ENCODE measurements at places on chromosomes 6 and 20.

DNA sequence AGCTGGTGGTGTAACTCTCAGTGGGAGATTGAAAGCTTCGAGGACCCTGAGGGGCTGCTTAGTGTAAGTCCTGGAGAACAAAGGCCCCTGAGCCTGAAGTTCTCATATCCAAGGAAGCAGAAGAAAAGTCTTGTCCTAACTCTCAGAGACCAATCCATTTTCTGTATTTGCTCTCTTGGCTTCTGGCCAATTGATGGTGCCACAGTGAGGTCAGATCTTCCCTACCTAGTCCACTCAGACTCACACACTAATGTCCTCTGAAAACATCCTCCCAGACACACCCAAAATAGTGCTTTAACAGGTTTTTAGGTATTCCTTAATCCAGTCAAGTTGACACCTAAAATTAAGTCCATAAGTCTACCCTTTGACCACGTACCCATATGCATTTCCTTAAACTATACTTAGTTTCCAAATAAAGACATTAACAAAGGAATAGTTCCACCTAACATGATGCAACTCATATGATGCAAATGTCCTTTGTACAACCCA is 29.4 kb downstream of the ZNF292 start:
- DNase-seq, result no peak

- DNase-seq, result no peak
These were observed 65.2 kb downstream of the RIPOR3 start for GRCh38 chr20:50625986-50626677.

DNA sequence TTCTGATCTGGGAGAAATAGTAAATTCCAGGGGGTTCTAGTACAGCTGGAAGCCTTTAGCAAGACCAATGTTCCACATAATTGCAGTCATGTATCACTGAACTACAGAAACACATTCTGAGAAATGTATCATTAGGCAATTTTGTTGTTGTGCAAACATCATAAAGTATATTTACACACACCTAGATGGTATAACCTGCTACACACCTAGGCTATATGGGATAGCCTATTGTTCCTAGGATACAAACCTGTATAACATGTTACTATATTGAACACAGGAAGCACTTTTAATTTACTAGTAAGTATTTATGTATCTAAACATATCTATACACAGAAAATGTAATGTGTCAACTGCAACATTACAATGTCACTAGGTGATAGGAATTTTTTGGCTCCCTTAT is 525.9 kb upstream of the NRSN1 start:
- DNase-seq, result no peak

GRCh38 chr20:62143957-62144825 is 622 bp downstream of the SS18L1 start:
- peak; percentile 51 for DNase-seq

GRCh38 chr6:79077715-79078074 is 359 bp downstream of the PHIP start:
- DNase-seq, result peak; percentile 69

GRCh38 chr6:169852504-169853195 is 101.2 kb downstream of the ERMARD start:
- DNase-seq, result no peak

DNA sequence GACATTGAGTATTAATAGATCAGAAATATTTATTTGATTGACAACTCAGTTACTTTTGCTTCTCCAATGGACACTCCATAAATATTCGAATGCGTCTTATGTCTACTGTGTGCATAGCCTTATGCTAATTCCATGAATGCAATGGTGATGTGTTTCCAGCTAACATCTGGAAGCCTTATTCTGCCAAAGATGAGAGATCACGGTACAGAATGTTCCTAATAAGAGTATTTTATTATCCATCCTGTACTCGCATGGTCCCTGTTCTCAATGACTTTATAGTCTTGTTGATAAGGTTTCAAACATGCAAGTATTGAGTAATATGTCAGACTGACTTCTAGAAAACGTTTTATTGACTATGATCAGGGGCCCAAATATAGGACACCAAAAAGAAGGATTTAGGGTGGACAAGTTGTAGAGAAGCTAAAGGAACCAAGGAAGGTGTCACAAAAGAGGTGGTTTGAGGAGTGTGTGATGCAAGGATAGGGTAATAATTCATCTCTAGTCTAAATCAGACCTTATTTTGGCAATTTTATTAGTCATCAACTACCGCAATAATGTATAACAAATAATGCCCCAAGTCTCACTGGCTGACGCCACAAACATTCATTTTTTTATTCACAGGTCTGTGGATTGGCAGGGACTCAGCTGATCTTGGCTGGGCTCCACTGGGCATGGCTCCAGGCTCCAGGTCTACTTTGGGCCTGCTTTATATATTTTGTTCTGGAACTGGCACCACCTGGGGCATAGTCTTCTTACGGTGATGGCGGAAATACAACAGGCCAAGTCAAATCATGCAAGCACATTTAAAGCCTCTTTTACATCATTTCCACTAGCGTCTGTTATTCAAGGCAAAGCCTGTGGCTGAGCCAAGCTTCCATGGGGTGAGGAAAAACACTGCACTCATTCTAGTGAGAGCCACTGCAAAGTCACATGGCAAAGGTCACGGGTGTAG is 24.5 kb upstream of the CD83 start:
- no peak for DNase-seq

- DNase-seq, result peak; percentile 83
These were observed 11.7 kb downstream of the UST start for GRCh38 chr6:148758492-148758891.

DNA sequence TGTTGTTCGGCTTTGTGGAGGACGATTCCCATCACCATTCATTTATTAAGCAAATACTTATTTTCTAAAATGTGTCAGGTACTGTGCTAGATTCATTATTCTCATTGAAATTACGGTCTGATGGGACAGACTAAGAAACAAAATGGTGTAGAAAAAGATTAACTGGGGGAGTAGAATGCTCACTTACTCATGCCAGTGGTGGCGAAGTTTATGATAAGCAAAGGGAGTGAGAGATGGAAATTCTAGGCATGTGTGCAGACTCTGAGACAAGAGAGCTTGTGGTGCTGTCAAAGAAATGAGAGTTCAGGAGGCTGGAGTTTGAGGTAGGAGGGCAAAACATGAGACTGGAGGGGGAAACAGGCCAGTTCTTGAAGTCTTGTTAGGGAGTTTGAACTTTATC is 896 bp downstream of the RPP21 start:
- DNase-seq, result no peak

DNA sequence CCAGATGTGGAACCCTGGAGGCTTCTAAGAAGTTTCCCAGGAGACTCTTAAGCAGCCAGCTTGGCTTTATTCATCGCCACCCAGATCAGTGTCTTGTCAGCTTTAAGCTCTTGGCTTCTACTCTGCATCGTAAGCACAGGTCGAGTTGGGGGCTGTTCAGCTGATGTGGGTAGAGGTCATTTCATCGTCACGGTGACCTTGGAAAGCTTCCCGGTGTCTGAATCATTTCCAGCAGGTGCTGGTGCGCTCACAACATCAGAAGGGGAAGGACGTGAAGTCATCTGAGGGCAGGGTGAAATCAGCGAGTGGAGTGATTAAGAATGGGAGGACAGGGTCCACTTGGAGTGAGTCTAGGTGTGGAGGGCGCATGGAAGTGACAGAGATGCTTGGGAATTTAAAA is 112.6 kb downstream of the SASH1 start:
- no peak for DNase-seq

DNA sequence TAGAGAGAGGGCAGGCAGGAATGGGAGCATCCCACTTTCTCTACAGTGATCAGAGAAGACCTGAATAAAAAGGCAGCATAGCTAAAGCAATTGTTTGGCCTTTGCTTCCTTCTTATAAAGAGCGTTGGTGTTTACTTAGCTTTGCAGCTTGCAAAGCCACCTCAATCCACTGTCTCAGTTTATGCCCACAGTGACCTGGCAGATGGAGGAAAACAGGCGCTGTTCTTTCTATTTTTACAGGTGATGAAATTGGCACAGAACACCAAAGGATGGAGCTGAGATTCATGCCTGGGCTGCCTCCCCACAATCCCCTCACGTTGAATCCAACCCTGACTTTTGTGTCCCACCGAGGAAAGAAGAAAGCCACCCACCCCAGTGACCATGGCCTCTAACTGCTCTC is 130.5 kb downstream of the TTLL2 start:
- no peak for DNase-seq

DNA sequence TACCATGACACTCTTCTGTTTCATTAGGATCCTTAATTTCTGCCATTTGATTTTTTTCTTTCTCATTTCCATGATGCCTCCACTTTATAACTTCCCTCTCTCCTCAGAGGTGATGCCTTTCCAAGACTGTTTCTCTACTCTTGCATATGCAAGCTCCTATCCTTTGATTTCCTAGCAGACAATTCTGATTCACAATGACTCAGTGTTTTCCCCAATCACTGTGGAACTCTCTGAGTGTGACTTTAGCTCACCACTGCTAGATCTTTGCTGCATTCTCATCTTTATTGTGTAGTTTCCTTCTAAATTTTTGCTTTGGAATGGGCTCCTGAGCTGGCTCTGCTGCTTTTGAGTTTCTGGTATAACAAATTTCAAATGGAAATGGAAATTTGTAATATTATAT is 184.9 kb downstream of the TINAG start:
- DNase-seq, result no peak

DNA sequence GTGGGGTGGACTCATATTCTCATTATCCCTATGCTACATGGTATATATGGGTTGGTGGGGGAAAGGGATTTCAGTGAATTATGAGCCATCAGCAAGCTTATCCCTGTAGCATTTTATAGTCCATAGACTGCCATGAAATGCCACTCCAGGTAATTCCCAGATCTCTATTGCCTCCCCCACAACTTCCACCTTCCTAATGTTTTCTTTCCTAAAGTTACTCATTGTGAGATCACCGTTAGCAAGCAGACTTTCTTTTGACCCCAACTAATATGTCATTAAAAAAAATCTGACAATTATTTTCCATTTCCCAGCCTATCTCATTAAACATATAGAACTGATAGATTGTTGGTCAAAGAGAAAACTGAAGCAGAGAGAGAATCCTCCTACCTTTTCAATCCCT is 40.7 kb upstream of the TBX18 start:
- no peak for DNase-seq

DNA sequence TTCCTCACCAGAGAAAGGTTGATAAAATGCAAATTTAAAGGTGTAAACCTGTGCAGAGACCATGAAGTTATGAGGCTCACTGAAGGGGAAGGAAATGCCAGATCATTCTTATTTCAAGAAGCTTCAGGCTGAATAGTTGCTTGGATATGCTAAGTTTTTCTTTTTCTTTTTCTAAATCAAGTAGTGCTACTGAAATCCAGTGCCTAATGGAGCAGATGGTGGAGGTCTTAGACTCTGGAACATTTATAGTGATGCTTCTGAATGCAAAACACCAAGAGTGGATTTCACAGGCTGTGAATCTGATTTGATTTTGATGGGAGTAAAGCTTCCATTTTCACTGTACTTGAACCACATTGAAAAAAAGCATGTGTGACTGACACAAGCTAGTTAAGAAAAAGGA is 151.2 kb upstream of the BEND3 start:
- no peak for DNase-seq

GRCh38 chr20:41436679-41437078 is 70.1 kb upstream of the EMILIN3 start:
- no peak for DNase-seq
